Fibroblast of the aortic adventitia (primary cell): ENCODE measurements at places on chromosomes 7 and 10.

DNA sequence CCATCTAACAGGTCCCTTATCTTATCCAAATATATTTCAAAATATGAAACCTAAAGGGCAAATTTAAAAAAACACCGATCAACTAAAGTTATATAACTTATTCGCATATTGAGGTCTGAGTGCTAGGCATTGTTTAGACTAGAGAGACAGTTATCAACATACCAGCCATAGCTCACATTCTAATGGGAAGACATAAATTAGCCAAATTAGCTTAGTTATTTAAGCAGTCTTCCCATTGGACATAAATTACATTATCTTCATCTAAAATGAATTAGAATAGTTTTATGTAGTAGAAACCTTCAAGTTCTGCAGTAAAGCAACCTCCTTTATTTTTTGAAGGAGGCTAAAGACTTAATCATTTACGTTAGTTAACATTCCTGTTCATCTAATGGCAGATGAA, 17.4 kb downstream of the KIF5B start:
- DNase-seq = no peak

- DNase-seq = peak; percentile 84
Observed at GRCh38 chr10:71234970-71235685, 22.8 kb downstream of the UNC5B start.

GRCh38 chr10:110475722-110476515, 21.8 kb upstream of the DUSP5 start:
- DNase-seq = no peak

- DNase-seq = peak; percentile 79
Observed at GRCh38 chr10:110138197-110138812, 69.1 kb upstream of the MXI1 start.

DNA sequence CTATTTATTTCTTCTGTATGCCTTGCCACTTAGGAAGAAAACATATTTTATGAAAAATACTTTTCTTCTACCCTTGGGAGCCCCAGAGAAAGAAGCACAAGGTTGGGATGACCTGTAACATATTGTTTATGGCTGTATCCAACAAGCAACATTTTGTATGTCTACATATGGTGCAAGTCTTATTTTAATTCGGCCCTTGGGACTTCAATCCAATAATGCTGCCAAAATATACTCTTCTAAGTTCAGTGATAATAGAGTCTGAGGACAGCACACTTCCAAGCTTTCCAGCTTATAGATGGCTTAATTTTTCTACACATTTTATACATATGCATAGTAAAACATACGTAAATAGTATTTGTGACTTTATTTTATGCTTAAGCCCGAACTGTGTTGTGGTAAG, 318.5 kb upstream of the SEMA3A start:
- DNase-seq = no peak

- no peak for DNase-seq
Observed at GRCh38 chr10:67011981-67012380, 86.1 kb downstream of the LRRTM3 start.

GRCh38 chr7:42833411-42833810, 78.5 kb downstream of the C7orf25 start:
- DNase-seq = no peak

DNA sequence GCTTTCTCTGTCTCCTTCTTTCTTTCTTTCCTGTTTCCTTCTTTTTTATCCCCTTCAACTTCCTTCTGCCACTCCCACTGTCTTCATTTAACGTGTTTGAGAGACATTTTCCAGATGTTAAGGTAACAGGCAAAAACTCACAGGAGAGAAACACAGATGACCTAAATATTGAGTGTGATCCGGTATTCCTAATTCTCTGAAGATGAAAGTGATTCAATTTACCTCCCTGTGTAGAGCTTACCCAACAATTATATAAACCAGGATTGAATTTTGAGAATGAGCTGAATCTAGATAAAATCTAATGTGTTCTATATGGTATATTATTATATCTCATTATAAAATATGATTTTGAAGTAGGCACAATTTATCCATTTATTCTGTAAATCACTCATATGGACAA, 46.5 kb upstream of the RSU1 start:
- DNase-seq = no peak

DNA sequence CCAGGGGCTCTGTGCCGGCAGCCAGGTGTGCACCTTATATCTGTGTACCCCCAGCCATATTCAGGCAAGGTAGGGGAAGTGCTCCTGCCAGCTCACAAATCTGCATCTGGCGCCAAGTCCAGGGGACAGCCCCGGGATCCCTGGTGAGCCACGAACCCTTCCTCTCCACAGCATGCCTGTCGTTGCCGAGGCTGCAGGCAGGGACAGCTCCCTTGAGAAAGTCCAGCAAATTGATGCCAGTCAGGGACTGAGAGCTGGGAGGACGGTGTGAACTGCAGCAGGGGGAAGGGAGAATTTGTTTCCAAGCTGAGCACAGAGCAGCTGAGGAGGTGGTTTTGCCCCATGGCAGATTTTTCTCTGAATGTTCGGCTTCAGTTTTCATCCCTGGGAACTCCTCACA, 919 bp downstream of the PLA2G12B start:
- no peak for DNase-seq

- DNase-seq = no peak
Observed at GRCh38 chr7:33273356-33273755, 144.0 kb downstream of the BBS9 start.

GRCh38 chr7:124764051-124764846, 1.3 kb downstream of the GPR37 start:
- DNase-seq = no peak

GRCh38 chr7:121186746-121187145, 142.1 kb upstream of the WNT16 start:
- no peak for DNase-seq

- DNase-seq = no peak
Observed at GRCh38 chr7:137407078-137407477, 63.5 kb upstream of the PTN start.

GRCh38 chr10:12699781-12700556, 301.5 kb downstream of the CCDC3 start:
- no peak for DNase-seq

- peak; percentile 37 for DNase-seq
Observed at GRCh38 chr7:11155883-11156282, 182.2 kb downstream of the PHF14 start.

DNA sequence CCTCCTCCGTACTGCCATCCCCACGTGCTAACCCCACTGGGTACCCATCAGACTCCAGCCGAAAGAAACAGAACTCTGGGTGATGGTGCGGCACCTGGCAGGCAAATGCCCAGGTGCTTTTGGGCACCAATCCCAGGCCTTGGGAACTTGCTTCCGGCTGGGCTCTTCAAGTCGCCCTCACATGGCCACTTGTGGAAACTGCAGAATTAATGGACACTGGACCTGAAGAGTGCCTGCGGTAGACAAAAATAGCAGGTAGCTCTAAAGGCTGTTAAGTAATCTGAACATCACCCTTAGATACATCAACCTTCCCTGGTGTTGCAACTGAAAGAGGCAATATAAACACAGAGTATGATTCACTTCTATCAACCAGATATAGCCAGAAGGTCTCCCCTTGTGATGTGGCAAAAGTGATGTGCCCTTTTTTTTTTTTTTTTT, 644.4 kb downstream of the GRM8 start:
- no peak for DNase-seq

GRCh38 chr7:155737590-155737989, 74.7 kb downstream of the SHH start:
- no peak for DNase-seq

GRCh38 chr7:68073701-68074100, 1077.1 kb downstream of the TYW1 start:
- no peak for DNase-seq

- DNase-seq = no peak
Observed at GRCh38 chr7:157834501-157835163, 497.8 kb downstream of the DNAJB6 start.

GRCh38 chr10:47286591-47287315, 13.2 kb upstream of the GDF10 start:
- DNase-seq = no peak

- peak; percentile 25 for DNase-seq
Observed at GRCh38 chr7:28629216-28629842, 217.0 kb downstream of the CREB5 start.

DNA sequence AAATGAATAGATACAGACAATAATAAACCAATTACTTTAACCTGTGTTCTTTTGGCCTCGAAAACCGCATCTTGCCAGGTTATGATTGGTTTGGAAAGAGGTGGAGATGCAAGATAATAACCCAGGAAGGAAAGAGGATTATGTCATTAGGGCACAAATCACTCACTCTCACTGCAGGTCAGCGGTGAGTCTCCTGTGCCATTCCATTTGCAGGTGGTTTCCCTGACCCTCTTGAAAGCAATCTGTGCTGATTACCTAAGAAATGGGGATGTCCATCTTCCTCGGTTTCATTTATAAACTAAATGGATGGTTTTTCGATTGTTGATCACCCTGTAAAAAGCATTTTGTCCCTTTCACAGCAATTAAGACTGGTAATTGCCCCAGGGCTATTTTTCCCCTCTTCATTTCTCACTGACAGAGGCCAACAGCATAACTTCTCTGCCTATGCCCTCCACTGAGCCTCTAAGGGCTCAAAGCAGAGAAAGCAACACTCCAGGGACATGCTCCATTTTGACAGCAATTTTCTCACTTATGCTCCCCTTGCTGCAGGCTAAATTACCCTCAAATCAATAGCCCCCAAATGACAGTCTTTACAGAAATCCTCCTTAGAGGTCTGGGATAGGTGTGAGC, 257.5 kb downstream of the IPMK start:
- no peak for DNase-seq

DNA sequence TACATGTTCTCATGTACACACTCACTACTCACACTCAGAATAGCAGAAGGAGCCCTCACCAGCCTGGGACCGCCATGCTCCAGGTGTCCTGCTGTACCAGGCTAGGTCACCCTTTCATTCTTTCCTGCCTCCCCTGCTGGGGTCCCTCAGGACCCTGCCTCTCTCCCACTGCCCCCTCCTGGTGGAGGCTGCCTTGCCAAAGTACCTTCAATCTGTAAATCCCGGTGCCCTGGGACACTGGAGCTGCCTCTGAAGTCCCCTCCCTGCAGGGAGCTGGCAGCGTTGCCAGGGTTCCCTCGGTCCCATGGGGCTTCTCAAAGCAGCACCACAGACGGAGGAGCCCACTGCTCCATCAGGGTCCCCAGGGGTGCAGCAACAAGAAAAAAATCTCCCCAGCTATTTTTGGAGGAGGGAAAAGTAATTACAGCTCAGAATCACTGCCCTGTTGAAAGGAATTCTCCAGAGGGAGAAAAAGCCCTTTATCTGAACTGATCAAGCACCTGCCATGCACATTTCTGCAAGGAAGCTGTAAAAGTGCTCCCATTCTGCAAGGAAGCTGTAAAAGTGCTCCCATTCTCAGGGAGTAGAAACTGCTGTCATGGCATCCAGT, 259.9 kb downstream of the PTPRN2 start:
- no peak for DNase-seq

DNA sequence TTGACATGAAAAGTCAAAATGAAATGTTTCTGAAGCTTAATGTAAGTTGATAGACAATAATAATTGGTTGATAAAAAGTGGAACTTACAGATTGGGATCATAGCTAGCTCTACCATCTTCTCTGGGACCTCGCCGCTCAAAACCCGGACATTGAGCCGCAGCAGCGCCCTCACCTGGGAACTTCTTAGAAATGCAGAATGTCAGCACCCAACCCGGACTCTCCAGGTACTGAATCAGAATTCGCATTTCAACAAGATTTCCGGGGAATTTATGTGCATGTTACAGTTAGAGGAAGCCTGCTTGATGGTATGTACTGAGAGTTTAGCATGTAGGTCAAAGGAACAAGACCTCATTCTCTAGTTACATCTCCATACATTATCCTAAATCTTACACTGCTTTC, 36.7 kb upstream of the ABLIM1 start:
- DNase-seq = no peak

DNA sequence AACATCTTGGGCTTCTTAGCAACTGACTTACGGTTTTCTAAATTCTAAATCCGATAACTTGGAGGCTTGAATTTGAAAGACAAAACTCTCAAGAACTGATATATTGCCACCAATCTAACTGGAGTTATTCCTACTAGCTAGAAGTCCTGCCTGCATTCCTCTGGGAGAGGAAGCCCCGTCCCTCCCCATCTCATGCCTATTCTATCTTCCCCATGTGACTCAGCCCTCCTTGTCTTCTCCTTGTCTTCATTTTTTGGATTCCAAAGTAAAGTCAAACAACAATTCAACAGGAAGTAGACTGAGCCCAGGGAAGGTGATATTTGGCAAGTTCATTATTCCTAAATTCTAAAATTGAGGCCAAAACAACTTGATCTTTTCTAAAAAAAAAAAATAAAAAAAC, 587.7 kb downstream of the KCNMA1 start:
- DNase-seq = peak; percentile 59

GRCh38 chr10:114682121-114682520, 24.0 kb upstream of the ABLIM1 start:
- no peak for DNase-seq

GRCh38 chr7:125065001-125065400, 135.4 kb upstream of the POT1 start:
- DNase-seq = no peak

GRCh38 chr10:132503581-132504421, 33.8 kb upstream of the INPP5A start:
- DNase-seq = no peak

GRCh38 chr7:90610105-90610504, 14.0 kb downstream of the CDK14 start:
- no peak for DNase-seq

- no peak for DNase-seq
Observed at GRCh38 chr7:47949703-47950102, 1.4 kb upstream of the PKD1L1 start.

- no peak for DNase-seq
Observed at GRCh38 chr7:107502154-107502553, 32.3 kb downstream of the GPR22 start.

DNA sequence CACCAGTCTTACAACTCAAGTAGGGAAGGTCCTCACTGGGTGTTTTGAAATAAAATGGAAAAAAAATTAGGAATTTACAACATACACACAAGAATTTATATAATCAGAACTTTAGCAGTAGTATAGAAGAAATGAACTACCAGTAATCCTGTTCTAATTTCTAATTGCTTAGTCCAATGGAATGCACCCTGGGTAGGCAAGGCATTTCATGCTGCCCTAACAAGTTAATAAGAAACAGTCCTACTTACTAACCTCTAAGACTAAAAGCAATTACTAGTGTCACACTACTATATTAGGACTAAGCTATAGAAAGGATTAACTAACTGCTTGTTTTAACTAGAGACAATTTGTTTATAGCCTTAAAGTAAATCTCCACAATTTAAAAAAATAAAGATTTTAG, 158.1 kb downstream of the BTAF1 start:
- no peak for DNase-seq

- no peak for DNase-seq
Observed at GRCh38 chr7:73565675-73566340, 8.3 kb upstream of the BCL7B start.

GRCh38 chr7:127582361-127582760, 3.0 kb downstream of the GCC1 start:
- peak; percentile 30 for DNase-seq

GRCh38 chr10:53786236-53786900, 1013.8 kb upstream of the MBL2 start:
- DNase-seq = no peak

DNA sequence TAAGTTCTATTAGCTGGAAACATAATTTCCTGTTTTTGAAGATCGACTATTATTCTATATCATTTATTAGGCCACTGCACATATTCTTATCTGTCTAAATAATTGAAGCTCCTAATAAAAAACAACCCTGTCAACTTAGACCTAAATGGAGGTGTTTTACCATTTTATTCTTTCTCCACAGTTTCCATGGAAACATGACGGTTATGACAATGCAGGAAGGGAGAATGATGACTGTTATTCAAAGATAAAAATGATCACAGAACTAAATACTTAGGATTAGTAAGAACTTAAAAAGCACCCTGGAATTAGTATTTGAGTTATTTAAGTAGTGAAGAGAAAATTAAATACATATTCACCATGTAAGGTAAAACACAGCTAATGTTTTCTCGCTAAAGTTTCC, 119.9 kb upstream of the DKK1 start:
- no peak for DNase-seq
